Activated CD8-positive, alpha-beta T cell treated with anti-CD3 and anti-CD28 coated beads for 36 hours (primary cell): ENCODE measurements at places on chromosomes 2 and 18.

DNA sequence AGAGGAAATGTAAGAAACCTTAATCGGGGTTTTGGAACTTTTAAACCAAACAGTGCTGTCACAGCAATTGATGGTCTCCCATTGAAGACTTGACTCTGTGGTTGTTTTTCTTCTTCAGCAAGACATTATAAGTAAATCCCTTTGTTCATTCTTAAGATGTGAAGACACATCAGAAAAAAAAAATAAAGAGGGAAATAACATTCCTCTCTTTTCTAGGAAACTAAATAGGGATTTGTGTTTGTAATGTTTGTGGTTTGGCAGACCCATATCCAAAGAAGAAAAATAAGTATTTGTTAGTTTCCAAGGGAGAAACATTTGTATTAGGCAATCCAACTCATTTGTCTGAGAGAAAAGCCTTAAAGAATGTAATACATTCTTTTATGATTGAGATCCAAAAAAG, 359.9 kb downstream of the DSC3 start:
- DNase-seq, result no peak

- DNase-seq, result no peak
Measured at GRCh38 chr2:192827735-192828134, 633.0 kb upstream of the TMEFF2 start.

GRCh38 chr2:27954771-27955383, 64.3 kb downstream of the BABAM2 start:
- DNase-seq, result peak; percentile 81

DNA sequence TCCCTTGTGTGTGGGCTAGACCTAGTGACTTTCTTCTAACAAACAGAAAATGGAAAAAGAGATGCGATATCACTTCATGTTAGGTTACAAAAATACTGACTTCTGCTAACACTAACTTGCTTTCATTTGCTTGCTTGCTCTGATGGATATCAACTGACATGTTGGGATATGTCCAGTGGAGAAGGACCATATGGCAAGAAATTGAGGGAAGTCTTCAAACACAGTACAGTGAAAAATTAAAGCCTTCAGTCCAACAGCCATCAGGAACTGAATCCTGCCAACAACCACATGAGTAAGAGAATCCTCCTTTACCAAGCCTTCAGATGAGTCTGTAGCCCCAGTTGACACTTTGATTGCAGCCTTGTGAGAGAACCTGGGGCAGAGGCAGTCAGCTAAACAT, 143.9 kb downstream of the MAIP1 start:
- DNase-seq, result no peak

DNA sequence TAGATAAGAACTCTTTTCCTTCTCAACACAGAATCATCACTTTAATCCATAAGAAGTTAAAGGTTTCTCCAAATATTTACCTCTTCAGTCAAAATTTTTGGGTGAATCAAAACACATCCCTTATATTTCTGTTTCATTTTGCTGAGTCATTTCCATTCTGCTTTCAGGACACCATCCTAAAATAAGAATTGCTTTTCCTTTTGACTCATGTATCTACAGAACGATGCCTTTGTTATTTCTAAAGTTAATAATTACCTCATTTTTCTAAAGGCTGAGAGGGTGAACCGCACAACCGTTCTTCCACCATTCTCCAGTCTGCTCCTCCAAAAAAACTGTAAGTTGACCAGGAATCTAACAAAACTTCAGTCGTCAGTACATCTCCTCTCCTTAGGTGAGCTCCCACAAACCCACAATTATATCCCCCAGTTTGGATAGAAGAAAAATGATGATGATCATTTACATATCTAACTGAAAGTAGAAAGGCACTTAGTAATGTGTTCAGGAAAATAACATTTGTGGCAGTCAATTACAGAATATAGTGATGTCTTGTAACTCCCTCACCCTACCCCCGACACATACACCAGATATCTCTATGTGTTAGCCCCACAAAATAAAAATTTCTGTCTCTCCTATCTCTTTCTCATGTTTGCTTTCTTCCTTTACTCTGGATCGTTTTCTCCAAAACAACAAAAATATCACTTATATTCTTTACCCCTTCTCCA, 162.5 kb downstream of the RAD51AP2 start:
- no peak for DNase-seq

GRCh38 chr2:7929281-7929680, 752.6 kb upstream of the ID2 start:
- DNase-seq, result no peak

GRCh38 chr2:102708847-102709559, 52.8 kb upstream of the TMEM182 start:
- DNase-seq, result no peak

DNA sequence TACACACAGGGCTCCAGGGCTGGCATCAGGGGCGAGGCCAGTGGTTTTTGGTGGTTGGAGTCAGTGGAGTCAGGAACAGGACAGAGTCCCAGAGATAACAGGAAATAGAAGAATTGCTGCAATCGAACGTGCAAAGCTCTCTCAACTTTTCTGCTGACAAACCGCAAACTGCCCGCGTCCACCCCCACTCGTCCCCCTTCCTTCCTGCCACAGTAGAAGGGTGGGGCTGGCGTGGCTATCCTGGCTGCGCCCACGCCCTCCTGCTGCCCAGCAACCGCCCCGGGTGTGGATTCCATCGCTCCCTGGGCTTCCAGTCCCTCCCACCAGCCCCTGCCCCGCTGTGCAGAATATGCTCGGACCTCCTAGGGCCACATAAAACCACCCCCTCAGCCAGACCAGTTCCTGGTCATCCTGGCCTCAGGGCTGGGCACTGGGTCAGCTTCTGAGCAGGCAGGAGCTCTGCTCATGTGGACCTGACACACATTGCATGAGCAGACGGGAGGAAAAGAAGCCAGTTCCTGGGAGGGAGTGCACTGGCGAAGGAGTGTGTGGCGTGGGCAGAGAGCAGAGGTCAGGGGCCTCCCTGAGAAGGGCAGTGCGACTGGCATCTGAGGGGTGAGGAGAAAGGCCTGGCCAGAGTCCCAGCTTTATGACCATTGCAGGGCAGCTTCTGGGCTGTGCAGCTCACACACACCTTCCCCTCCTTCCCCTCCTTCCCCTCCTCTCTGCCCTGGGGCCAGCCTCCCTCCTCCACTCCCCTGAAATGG, 85.4 kb upstream of the ATG16L1 start:
- DNase-seq, result peak; percentile 51

GRCh38 chr2:144666032-144666431, 146.1 kb upstream of the ZEB2 start:
- DNase-seq, result no peak
